ENCODE measurements at places on chromosomes 5 and 9.

DNA sequence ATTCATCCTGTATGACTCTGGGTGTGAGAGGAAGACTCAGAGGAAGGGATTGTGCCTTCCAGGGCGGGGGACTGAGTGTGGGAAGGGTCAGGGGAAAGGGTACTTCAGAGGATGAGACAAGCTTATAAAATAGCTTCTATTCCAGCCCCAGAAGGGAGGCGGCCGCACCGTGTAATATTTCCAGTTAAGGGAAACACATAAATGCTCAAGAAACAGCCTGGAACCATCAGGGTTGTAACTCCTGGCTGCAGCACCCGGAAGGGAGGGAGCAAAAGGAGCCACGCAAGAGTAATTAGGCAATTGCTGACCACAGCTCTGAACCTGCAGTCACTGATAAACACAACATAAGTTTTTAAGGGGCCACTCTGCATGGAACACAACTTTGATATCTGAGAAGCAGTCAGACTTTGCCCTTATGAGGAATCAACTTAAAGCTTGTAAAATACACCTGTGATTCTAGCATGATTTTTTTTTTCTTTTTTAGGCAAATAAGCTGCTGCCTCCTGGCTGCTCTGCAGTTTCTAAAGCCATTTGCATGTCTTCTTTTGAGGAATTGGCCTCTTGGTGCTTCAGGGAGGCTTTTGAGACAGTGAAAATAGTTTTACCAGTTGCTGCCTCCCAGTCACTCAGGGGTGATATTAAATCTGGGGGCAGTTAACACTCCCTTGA is 382.7 kb downstream of the ENC1 start:
- no peak for DNase-seq

DNA sequence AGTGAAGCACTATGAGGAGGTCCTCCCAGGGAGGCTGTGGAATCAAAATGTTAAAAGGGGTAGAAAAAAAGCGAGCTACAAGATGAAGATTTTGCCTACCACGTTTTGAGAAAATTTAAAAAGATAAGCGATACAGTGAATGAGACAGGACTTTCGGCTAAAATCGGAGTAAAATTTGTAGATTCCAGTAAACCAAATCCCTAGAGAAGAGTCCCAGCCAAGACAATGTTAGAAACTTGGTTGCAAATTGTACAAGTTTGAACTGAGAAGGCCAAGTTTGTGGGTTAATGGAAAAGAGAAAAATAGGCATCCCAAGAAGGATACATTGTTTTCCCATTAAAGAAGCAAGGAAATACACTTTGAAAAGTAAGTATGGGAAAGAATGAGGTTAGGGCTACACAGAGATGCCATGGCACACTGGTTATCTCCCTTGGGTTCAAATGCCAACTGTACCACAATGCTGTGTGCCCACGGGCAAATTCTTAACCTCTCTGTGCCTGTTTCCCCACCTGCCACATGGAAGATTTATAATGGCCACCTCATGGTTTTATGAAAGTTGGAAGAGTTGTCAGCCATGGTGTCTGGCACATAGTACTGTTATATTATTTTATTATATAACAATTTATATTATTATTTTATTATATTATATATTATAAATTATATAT is 16.2 kb upstream of the MGAT1 start:
- no peak for DNase-seq

DNA sequence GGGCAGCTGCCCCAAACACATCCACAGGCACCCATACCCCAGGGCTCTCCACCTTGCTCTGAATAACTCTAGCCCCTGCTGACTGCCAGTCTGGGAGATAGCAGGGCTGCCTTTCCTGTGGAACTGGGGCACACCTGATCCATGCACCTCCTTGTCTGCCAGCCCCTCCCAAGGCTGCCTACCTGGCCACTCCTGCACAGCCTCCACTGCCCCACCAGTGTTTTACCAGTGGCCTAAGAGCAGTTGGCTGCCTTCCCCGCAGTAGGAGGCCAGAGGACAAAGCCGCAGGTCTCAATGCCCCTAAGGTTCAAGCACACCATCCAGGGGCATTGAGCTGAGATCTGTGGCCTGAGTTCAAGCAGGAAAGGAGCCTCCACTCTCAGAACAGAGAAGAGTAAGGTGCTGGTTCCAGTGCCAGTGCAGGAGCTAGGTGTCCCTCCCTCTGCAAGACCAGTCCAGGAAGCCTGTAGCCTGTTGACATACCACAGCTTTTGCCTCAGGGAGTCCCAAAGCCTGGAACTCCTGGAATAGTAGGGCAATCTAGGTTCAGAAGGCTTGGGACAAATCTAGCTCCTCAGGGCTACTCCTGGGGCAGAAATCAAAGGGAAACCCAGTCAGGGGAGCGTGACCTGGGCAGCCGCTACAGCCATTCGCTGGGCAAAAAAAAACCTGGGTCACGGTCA is 514.5 kb upstream of the PTGER4 start:
- no peak for DNase-seq

DNA sequence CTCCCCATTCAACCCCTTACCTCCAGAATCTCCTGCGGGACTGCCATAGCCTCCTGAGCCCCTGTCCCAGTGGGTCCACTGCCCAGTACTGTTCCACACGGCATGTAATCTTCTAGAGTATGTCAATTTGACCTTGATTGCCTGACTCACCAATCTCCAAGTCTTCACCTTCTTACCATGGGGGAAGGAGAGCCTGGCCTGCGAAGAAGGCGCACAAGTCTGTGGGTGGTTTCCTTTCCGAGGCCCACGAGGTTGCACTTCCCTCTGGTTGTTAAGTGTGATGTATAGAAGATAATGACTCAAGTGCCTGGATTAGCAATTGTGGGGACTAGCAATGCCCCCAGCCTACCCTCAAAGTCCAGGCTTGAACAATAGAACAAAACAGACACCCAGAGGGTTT is 8.1 kb upstream of the TENT4A start:
- no peak for DNase-seq

DNA sequence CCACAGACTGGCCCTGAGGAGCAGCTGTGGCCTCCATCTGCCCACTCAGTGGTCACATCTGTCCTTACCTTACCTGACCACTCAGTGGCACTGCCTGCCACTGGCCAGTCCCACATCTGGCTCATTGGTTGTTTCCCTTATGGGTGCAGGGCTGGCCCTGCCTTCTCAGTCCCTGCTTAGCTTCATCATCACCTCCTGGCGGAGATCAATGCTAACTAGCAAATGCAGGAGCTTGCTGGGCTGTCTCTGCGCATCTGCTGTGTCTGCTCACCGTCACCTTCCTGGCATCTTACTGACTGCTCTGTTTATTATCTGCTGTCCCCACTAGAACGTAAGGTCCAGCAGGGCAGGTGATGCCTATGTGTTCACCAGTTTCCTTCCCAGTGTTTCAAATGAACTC is 356.9 kb downstream of the SEMA5A start:
- no peak for DNase-seq

GRCh38 chr5:153816870-153817269 is 221.8 kb downstream of the FAM114A2 start:
- no peak for DNase-seq

DNA sequence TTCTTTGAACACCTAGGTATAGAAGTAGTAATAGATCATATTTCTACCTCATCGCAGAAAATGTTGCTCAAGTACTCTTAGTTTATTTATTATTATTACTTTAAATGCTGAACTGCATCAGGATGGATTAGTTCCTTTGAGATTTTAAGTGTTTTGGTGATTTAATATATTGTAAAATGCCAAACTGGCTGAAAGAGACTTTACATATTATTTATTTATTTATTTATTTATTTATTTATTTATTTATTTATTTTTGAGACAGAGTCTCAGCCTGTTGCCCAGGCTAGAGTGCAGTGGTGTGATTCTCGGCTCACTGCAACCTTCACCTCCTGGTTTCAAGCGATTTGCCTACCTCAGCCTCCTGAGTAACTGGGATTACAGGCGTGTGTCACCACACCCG is 42.3 kb downstream of the LMNB1 start:
- no peak for DNase-seq

GRCh38 chr5:96896276-96896675 is 20.0 kb downstream of the ERAP2 start:
- DNase-seq = no peak

DNA sequence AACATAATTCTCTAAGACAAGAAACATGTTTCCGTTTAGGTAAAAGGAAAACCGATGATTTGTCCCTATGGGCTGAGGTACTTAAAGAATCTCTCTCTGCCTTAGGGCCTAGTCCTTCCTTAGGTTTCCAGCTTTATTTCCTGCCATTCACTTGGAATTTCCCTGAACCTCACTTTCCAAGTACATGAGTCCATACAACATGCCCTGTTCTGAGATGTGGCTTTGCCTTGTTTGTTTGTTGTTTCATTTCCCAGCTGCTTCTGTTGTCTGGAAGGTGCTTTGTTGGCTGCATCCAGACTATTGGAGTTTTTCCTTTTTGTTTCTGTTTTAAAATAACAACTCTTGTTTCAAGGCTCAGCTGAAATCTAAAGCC is 95.2 kb downstream of the ALDH1A1 start:
- no peak for DNase-seq

GRCh38 chr9:120926397-120926928 is at the start of gene TRAF1:
Gene TRAF1 (minus strand): TSS chr9:120926796. CDS start chr9:120926075, 721 bp downstream.
- no peak for DNase-seq

GRCh38 chr5:72188166-72188565 is 80.9 kb downstream of the MAP1B start:
- no peak for DNase-seq

DNA sequence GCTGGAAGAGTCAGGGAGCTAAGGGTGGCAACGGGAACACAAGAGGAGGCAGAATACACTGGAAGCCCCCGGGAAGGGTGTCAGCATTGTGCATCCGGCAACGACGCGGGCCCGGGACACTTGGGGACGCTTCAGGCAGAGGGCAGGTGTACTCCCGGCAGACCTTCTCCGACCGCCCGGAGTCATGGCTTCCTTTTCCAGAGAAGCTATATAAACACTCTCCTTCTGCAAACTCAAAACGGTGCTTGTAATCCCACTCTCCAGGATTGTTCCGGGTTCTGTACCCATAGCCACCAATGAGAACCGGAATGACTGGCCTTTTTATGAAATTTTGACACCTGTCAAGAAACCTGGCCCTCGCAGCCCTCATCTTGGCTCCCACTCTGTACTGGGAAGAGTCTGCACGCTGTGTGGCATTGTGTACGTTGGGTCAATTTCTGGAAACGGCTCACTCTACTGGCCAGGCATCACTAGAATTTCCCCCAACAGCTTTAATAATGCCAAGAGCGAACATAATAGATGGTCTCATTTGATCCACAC is 462 bp upstream of the MCC start:
- no peak for DNase-seq

DNA sequence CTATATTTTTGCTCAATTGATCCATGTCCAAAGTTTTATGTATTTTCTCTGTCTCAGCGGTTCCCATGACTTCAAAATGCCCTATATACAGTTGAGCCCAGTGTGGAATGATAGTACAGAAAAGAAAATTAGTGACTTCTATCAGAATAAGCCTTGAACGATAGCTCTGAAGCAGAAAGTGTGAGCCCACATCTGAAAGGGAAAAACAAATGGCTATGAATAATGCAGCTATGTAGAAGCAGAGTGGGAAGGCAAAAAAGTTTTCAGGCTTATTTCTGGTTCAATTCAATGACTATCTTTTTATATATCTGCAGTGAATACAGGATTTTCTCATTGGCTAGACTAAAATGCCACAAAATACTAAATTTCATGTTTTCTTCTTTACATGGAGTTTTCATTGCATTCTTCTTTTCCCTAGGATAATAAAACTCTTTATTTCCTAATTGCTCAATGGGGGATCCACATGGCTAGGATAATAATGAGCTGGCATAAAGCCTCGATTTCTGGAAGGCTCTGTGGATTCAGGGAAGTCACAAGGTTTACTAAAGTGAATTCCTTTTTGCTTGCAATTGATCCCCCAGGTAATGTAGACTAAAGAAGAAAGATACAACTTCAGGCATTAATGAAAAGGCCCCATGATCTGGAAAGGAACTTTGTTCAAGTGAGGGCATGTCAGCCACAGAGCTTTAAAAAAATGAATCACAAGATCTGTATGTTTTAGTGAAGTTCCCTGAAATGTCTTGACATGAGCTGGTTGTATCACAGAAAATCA is 377.0 kb upstream of the RIOK2 start:
- no peak for DNase-seq

GRCh38 chr9:107782789-107783188 is 293.2 kb upstream of the KLF4 start:
- no peak for DNase-seq

GRCh38 chr5:137287569-137287968 is 211.6 kb downstream of the SPOCK1 start:
- no peak for DNase-seq

- DNase-seq = no peak
Measured at GRCh38 chr9:7360513-7360912, 439.1 kb downstream of the DMAC1 start.

GRCh38 chr9:82327641-82328040 is 339.1 kb downstream of the SPATA31D1 start:
- no peak for DNase-seq

GRCh38 chr5:61313960-61314681 is 17.9 kb upstream of the ZSWIM6 start:
- no peak for DNase-seq

DNA sequence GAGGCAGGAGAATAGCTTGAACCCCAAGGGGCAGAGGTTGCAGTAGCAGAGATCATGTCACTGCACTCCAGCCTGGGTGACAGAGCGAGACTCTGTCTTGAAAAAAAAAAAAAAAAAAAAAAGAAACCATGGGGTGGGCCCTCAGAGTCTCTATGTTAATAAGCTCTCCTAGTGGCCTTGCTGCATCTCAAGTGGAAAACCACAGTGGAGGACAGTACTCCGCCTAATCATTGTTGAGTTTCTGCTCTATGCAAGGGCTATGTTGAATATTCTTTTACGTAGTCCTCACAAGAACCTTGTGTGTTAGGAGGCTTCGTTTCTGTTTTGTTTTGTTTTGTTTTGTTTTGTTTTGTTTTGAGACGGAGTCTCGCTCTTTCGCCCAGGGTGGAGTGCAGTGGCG is 48.9 kb downstream of the TJP2 start:
- DNase-seq = no peak

DNA sequence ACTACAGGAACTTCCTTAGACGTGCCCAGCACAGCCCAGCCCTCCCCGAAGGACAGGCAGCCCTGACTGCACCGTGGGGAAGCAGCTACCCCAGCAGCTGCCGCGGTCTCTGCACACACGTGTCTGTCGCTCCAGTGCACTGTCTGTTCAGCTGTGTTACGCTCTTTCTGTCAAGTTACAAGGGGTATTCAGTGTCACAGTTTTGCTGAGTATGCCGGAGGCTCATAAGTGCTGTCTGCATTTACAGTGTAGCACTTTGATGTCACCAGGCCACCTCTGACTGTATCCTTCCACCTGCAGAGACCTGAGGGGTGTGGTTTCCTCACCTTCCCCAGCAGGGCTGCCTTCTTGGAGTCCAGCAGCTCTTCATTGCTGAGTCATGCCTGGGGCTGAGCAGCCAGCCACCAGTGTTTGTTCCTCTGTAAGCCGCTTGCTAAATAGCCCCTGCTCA is 126.8 kb downstream of the EHMT1 start:
- no peak for DNase-seq

All from activated T-cell treated with anti-CD3 and anti-CD28 coated beads for 24 hours (primary cell).